Putamen (tissue), 1 donor: ENCODE measurements at places on chromosomes 11 and 22.

GRCh38 chr11:1281326-1281973 lies 28.0 kb downstream of the TOLLIP start:
- DNase-seq = no peak

DNA sequence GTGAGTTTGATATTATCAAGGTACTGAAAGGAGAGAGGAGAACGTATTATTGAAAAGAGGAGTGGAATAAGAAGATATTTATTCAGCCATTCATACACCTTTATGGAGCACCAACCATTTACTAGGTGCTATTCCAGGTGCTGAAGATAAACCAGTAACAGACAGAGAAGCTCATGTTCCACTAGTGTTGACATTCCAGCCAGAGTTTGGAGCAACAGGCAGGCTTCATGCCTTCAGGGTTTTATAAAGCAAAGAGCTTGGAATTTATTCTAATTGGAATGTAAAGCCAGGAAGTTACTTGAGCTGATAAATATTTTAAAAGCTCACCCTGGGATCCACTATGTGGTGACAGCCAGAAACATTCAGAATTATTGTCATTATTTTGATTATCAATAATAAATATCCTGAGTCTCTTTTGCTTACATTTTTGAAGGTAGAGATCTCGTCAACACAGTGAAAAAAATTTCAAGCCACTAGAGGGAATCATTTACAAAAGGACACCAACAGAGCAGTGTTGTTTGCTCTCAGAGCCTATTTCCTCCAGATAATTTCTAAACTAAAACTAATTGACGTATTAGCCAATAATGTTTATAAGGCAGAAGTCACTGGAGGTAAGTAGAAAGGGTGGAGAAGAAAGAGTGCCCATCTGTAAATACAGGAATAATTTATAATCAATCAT lies 172.0 kb downstream of the KCNA4 start:
- no peak for DNase-seq

DNA sequence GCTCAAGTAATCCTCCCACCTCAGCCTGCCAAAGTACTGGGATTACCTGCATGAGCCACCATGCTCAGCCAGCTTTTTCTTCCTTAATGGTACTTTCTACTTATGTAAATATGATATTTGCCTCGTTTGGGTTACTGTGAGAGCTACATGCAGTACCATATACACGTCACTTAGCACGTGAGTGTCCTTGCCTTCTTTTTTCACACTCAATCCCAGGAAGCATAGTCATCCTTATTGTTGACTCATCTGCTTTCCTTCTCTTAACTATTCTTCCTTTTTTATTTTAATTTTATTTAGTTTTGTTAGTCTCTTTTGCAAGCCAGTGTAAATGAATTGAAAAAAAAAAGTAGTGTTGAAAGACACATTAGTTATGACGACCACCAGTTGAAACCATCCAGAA lies 205.9 kb downstream of the HIPK3 start:
- no peak for DNase-seq

GRCh38 chr11:118620529-118621070 lies 13.2 kb downstream of the PHLDB1 start:
- no peak for DNase-seq

- DNase-seq = no peak
Observed at GRCh38 chr22:30978304-30978962, 9.4 kb downstream of the TUG1 start.

- DNase-seq = no peak
Observed at GRCh38 chr11:134945993-134946392, 534.0 kb upstream of the B3GAT1 start.
